Natural killer cell treated with Interleukin-12 subunit alpha and Interleukin-12 subunit beta and Interleukin-15 and Interleukin-18, amount 100 ng/mL, for 72 hours (primary cell): ENCODE measurements at places on chromosomes 11 and 22. TPM values are rescaled to one million over a fixed set of nuclear protein-coding genes. Genes with fewer than 3 reads are reported as not detected.
A peak's percentile ranks its signal among the peaks of the same experiment; 100 is the strongest.

CAVIN3 gene
- total RNA-seq, result not detected

PKP3 gene
- not detected for total RNA-seq

HBB gene
- total RNA-seq, result not detected

GRCh38 chr22:44179196-44179988 is 1.3 kb upstream of the PARVG start:
- no peak overlapping the region for H3K27ac ChIP-seq
- H3K27me3 ChIP-seq, result no peaks in the 10 kb centered on the region
- no peak overlapping the region for H3K4me3 ChIP-seq
- no peak for DNase-seq

DNA sequence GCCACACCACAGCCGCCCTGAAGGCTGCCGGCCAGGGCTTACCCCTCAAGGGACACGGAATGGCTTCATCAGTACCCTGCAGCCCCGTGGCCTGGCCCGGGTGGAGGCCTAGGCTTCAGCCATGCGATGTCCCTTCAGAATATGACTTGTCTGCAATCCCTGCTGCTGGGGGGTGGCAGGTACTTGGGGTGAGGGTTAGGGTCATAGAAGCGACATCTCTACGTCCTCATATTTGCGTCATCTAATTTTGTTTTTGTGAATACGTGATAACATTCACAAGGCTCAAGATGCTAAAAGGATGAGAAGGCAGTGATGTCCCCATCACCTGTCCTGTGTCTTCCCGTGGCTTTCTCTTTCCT is 6.4 kb downstream of the CCND1 start:
- no peak overlapping the region for H3K4me3 ChIP-seq
- H3K36me3 ChIP-seq, result no peaks in the 10 kb centered on the region
- no peak overlapping the region for H3K27ac ChIP-seq
- no peak for DNase-seq

DNA sequence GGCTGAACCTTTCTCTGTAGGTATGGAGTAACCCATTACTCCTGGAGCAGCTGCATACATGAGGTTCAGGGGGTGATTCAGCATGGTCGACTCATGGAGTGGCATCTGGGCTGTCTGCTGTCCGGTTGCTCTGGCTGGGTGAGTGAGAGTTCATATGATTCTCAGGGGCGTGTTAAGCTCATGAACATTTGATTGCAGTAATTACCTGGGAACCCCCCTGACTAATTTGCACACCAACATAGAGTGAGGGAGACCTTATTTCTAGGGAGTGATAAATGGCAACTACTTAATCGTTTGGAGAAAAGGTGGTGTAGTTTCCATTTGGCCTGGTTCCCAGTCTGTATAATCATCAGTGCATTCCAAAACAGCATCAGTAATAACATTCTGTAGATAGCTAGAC is 661.9 kb downstream of the ETS1 start:
- H3K36me3 ChIP-seq, result no peaks in the 10 kb centered on the region
- DNase-seq, result no peak
- no peaks in the 10 kb centered on the region for H3K4me1 ChIP-seq
- no peak overlapping the region for H3K27ac ChIP-seq

GRCh38 chr22:28395520-28395919 is 284.1 kb downstream of the TTC28 start:
- peaks cover 6% of the 10 kb centered on the region for H3K36me3 ChIP-seq
- peak overlapping the region; percentile 71 for H3K27ac ChIP-seq
- DNase-seq, result no peak
- peaks cover 34% of the 10 kb centered on the region for H3K4me1 ChIP-seq

DNA sequence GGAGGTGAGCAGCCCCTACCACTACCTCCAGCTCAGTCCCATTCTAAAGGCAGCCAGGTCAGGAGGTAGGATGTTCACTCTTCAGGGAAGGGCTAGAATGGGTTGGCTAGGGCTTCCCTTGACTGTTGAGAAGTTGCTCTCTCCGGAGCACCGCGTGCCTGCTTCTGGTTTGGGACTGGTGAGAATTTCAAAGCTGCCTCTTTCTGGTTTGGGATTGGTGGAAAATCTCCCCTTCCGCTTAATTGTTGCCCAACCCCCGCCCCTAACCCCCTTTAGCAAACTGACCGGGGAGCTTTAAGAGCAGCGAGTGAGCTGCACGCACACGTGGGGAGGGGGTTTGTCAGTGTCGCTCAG is 686 bp downstream of the USP2 start:
- no peaks in the 10 kb centered on the region for H3K36me3 ChIP-seq
- H3K27me3 ChIP-seq, result peaks cover 7% of the 10 kb centered on the region
- no peak overlapping the region for H3K4me3 ChIP-seq
